ENCODE measurements at places on chromosomes 12 and 14.
A peak's percentile ranks its signal among the peaks of the same experiment; 100 is the strongest.

DNA sequence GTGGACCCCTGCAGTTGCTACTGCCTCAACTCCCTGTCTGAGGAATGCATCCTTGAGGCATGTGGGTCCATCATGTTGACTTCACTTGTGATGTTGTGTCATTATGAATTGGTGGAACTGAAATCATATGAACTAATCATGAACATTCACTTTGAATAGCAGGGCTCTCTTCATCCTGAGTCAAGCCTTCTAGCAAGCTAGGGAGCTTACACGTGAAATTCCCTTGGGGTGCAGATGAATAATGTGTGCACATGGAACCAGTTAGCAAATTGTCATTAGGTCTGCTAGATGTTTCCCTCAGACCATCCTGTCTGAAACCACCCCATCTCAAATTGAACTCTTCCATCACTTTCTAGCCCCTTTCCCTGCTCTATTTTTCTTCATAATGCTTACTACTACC lies 3.6 kb downstream of the COQ6 start:
- no peak for DNase-seq

DNA sequence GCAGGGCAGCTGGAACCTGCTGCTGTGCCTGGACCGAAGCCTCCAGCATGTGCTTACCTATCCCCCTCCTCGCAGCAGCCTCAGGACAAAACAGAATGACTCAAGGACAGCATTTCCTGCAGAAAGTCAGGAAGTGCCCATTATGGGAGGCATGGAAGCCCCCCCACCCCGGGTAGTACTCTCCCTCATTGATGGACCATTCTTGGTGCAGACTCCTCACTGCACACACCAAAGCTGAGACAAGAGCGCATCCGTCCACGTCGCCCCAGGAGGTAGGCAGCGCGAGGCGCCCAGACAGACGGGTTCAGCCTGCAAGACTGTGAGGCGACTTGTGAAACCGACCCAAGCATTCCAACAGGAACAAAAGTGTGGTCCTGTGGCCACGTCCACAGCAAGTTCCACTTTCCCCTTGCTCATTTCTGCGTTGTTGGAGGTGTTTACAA lies 243.9 kb upstream of the ATXN7L3B start:
- no peak for DNase-seq

GRCh38 chr12:48489012-48489411 lies 6.7 kb downstream of the C12orf54 start:
- DNase-seq: peak; percentile 40

DNA sequence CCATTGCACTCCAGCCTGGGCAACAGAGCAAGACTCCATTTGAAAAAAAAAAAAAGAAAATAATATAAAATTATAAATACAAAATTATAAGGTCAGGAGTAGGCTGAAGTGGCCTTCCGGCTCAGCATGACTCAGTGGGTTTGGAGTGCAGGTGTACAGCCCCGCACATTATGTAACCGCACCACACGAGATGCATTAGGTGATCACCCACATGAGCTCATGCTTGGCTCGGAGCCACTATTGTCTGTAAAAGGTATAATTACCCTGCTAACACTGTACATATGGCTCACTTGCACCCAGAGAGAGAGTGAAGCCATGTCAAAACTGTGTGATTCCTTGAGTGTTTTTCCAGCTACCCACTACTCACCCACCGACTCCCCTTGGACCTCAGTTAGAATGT lies 557.0 kb downstream of the SLC6A15 start:
- DNase-seq: no peak

DNA sequence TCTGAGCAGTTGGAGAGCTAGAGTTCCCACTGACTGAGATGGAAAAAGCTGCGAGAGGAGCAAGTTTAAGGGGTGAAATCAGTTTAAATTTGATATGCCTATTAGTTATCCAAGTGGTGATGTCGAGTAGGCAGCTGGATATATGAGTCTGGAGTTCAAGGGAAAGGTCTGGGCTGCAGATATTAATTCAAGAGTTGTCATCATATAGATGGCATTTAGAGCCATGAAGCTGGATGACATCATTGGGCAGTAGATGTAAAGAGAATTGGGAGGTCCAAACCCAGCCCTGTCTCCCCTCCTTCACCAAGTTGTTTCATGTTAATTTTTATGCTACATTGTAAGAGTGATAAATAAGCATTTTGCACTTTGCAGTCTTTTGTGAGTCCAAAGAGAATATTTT lies 898.1 kb downstream of the GALC start:
- no peak for DNase-seq

GRCh38 chr14:24095271-24096068 lies 1.4 kb downstream of the PCK2 start:
- peak; percentile 70 for DNase-seq

- DNase-seq: peak; percentile 19
These were observed 38.7 kb downstream of the SLC6A12 start for GRCh38 chr12:175250-175649.

DNA sequence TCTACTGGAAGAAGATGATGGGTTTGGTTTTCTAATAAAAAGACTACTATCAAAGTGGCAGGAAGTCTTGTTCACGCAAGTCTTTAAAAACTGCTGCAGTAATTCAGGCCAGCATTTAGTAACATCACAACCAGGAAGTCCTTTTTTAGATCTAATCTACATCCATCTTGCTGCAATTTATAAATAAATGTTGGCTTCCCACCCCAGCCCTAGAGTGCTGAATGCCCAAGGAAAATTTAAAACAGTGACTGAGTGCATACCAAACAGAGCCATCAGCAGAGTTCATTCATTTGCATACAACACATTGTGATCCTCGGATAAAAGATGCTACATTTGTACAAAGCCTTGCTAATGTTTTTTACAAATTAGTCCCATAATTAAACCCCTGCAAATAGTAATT lies 72.1 kb downstream of the PHLDA1 start:
- no peak for DNase-seq

- peak; percentile 42 for DNase-seq
These were observed 678 bp downstream of the RPS6KA5 start for GRCh38 chr14:91059576-91060350.

GRCh38 chr12:57049890-57050289 lies at the start of gene MYO1A:
Gene MYO1A (minus strand): TSS chr12:57050129. CDS start chr12:57048323, 1,806 bp downstream.
- DNase-seq: no peak
